Type B pancreatic cell (in vitro differentiated cells): ENCODE measurements at places on chromosomes 13 and 19. TPM values are rescaled to one million over a fixed set of nuclear protein-coding genes. Genes with fewer than 3 reads are reported as not detected.

GRCh38 chr13:48251611-48252081 is 18.6 kb downstream of the ITM2B start:
- no peak overlapping the region for H3K4me3 ChIP-seq
- H3K36me3 ChIP-seq = peaks cover 21% of the 10 kb centered on the region
- no peak for DNase-seq
- no peaks in the 10 kb centered on the region for H3K27me3 ChIP-seq
- H3K27ac ChIP-seq = no peak overlapping the region

GRCh38 chr13:113539822-113540221 is 44.7 kb upstream of the TFDP1 start:
- no peak overlapping the region for H3K27ac ChIP-seq
- no peak overlapping the region for H3K4me3 ChIP-seq
- H3K36me3 ChIP-seq = peaks cover 33% of the 10 kb centered on the region
- peaks cover 13% of the 10 kb centered on the region for H3K4me1 ChIP-seq

GRCh38 chr13:54859827-54860226 is 1831.2 kb downstream of the OLFM4 start:
- H3K36me3 ChIP-seq = no peaks in the 10 kb centered on the region
- no peaks in the 10 kb centered on the region for H3K4me1 ChIP-seq
- no peak overlapping the region for H3K27ac ChIP-seq

DNA sequence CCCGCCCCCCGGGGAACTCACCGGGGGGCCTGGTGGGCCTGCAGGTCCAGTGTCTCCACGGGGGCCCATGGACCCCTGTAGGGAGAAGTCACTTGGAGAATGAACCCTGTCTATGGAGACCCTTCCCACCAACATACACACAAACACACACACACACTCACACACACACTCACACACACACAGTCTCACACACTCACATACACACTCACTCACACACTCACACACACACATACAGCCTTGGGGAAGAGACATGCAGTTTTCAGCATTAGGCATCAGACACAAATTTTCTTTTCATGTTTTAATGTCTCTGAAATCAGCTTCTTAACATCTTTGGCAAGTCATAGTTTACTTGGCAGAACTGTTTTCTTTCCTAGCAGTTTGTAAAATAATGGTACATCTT is 31.0 kb upstream of the OLFM2 start:
- no peak overlapping the region for H3K4me3 ChIP-seq
- no peaks in the 10 kb centered on the region for H3K4me1 ChIP-seq
- peaks cover 59% of the 10 kb centered on the region for H3K27me3 ChIP-seq
- no peak overlapping the region for H3K27ac ChIP-seq
- no peaks in the 10 kb centered on the region for H3K36me3 ChIP-seq

- no peak for DNase-seq
- H3K27ac ChIP-seq = no peak overlapping the region
- peaks cover 30% of the 10 kb centered on the region for H3K27me3 ChIP-seq
Measured at GRCh38 chr19:33689138-33689746, 67.5 kb downstream of the CHST8 start.

GRCh38 chr19:1046836-1047695 is 7.2 kb downstream of the ABCA7 start:
- H3K4me3 ChIP-seq = no peak overlapping the region
- no peaks in the 10 kb centered on the region for H3K4me1 ChIP-seq
- no peaks in the 10 kb centered on the region for H3K27me3 ChIP-seq
- H3K27ac ChIP-seq = no peak overlapping the region
- DNase-seq = no peak
- no peaks in the 10 kb centered on the region for H3K36me3 ChIP-seq

- H3K27me3 ChIP-seq = no peaks in the 10 kb centered on the region
- DNase-seq = no peak
- H3K4me3 ChIP-seq = no peak overlapping the region
- H3K4me1 ChIP-seq = peaks cover 17% of the 10 kb centered on the region
- H3K27ac ChIP-seq = no peak overlapping the region
Measured at GRCh38 chr13:80144493-80144892, 196.4 kb downstream of the SPRY2 start.

DNA sequence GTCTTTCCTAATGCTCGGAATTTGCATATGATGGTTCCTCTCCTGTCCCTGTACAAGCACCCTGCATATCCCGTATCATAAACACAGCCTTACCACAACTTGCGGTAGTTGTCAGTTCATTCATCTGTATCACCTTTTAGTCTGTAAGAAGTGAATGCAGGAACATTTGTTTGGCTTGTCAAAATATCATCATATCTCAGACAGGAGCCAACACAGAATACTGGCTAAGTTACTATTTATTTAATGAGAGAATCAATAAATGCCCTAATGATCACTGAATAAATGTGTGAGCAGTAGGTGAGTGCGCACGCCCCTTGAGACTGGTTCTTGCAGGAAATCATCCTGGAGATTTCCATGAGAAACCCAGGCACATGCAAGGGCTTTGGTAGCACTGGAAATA is 182.8 kb downstream of the MYO16 start:
- H3K36me3 ChIP-seq = no peaks in the 10 kb centered on the region
- H3K4me1 ChIP-seq = no peaks in the 10 kb centered on the region
- no peak for DNase-seq
- no peak overlapping the region for H3K4me3 ChIP-seq
- H3K27ac ChIP-seq = no peak overlapping the region

Gene MAG
- 2.1 TPM in 1 of 2 replicates, not detected in the other for total RNA-seq

Gene GFY
- total RNA-seq = not detected in 2 replicates

Gene KIR3DL1
- not detected in 2 replicates for total RNA-seq

Gene PAK4
- 52.1 and 64.3 TPM in 2 replicates for total RNA-seq

Gene SERTAD3
- 33.7 and 41.7 TPM in 2 replicates for total RNA-seq

Gene LILRB1
- not detected in 2 replicates for total RNA-seq
